Stimulated activated CD4-positive, alpha-beta T cell treated with anti-CD3 and anti-CD28 coated beads, TNF-alpha, amount 100 ng/mL, for 48 hours (primary cell): ENCODE measurements at places on chromosomes 11 and 22.
A peak's percentile ranks its signal among the peaks of the same experiment; 100 is the strongest.

- no peak for DNase-seq
These were observed 39.9 kb downstream of the SERGEF start for GRCh38 chr11:17972987-17973386.

DNA sequence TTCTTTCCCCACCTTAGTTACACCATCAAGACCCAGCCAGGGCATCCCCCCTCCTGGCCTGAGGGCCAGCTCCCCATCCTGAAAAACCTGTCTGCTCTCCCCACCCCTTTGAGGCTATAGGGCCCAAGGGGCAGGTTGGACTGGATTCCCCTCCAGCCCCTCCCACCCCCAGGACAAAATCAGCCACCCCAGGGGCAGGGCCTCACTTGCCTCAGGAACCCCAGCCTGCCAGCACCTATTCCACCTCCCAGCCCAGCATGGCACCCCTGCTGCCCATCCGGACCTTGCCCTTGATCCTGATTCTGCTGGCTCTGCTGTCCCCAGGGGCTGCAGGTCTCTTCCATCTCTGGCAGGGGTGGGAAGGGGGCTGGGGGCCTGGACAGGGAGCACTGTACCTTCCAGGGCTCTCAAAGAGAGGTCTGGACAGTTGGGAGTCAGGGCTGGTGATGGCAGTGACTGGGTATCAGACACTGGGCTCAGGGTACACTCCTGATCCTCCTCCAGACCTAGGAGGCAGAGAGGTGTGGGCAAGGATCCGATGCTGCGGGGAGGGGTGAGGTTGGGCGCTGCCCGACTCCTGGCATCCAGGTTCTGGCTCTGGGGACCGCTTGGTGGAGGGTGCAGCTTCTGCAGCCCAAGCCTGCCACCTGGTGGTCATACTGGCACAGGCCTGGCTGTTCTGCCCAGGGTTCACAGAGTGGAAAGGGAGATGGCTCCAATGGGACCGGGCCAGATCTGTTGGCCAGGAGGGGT, at the start of gene UPK2:
Gene UPK2, plus strand, starts transcription at position 205 of the 753 bp plus-strand sequence. Its CDS starts 53 bp downstream, at position 258.
- DNase-seq = peak; percentile 80

DNA sequence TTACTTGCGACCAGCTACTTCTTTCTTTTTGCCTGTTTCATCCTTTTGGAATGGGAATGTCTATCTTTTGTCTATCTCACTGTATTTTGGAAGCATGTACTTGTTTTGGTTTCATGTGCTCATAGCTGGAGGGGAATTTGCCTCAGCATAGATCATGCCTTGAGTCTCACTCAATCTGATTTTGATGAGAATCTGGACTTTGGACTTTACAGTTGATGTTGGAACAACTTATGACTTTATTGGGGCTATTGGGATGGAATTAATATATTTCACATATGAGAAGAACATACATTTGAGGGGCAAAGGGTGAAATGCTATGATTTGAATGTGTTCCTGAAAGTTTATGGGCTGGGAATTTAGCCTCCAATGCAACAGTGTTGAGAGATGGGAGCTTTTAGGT, 206.2 kb upstream of the DDI1 start:
- DNase-seq = no peak

GRCh38 chr11:69931994-69932910, 113.0 kb upstream of the FGF3 start:
- DNase-seq = no peak

GRCh38 chr11:75208446-75208845, 32.1 kb upstream of the TPBGL start:
- DNase-seq = no peak

- no peak for DNase-seq
These were observed 50.6 kb downstream of the KCNJ4 start for GRCh38 chr22:38404419-38404818.

DNA sequence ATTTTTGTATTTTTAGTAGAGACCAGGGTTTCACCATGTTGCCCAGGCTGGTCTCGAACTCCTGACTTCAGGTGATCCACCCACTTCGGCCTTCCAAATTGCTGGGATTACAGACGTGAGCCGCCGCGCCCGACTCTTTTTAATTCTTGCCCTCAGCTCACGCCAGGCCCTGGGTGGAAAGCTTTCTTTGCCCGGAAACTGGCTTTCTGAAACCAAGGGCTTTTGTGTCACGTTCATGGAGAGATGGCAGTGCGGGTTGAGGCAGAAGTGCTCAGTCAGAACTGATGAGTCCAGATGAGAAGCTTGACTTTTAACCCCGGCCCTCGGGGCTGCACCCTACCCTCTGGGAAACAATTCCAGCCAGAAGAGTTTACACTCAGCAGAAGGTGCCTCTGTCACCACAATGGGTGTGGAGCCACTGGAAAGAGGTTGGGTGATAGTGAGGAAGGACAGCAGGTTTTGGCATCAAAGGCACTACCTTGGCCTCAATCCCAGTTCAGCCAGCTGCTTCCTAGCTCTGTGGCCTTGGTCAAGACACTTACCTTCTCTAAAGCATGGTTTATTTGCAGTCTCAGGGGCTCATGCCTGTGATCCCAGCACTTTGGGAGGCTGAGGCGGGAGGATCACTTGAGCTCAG, 890 bp upstream of the ARFGAP3 start:
- DNase-seq = no peak

DNA sequence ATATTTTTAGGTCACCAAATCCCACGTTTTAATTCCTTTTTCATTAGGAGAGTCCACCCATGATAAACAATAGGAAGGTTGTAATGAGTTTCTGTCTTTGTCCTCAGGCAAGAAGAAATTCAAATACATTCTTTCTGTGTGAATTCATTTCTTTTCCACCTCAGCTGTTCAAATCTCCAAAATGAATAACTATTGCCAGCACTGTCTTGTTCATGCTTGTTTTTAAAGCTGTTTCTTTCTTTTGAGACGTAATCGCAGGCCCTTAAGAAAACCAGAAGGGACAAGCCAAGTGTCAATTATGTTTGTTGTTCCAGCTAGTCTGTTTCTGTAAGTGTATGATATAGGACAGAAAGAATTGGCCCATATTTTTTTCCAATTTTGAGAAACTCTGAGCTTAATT, 20.2 kb downstream of the MMP27 start:
- no peak for DNase-seq

DNA sequence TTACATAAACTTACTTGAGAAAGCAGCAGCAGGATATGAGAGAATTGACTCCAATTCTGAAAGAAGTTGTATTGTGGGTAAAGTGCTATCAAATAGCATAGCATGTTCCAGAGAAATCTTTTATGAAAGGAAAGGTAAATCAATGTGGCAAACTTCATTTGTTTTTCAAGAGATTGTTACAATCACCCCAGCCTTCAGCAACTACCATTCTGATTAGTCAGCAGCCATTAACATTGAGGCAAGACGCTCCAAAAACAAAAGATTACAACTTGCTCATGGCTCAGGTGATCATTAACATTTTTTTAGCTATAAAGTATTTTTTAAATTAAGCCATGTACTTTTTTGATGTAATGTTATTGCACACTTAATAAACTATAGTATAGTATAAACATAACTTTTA, 357.2 kb downstream of the TMEM135 start:
- DNase-seq = no peak

DNA sequence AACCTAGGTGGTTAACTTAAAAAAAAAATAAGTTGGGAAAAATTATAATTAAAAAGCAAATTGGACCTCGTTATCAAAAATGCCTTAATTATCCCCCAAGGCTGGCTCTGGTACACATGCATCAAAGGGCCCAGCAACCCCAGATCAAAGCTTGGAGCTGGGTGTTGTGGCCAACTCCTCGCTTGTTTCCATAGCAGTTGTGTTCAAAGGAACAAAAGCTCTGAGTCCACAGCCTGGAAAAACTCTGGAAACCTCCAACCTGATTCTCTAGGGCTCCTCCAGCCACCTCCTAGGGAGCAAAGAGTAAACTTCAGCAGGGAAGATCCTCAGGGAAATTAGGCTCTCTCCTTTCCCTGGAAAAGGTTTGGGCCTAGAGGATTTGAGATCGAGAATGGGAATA, 149.4 kb downstream of the NXPE2 start:
- no peak for DNase-seq

GRCh38 chr11:125799808-125800207, 11.9 kb downstream of the PATE3 start:
- DNase-seq = no peak

DNA sequence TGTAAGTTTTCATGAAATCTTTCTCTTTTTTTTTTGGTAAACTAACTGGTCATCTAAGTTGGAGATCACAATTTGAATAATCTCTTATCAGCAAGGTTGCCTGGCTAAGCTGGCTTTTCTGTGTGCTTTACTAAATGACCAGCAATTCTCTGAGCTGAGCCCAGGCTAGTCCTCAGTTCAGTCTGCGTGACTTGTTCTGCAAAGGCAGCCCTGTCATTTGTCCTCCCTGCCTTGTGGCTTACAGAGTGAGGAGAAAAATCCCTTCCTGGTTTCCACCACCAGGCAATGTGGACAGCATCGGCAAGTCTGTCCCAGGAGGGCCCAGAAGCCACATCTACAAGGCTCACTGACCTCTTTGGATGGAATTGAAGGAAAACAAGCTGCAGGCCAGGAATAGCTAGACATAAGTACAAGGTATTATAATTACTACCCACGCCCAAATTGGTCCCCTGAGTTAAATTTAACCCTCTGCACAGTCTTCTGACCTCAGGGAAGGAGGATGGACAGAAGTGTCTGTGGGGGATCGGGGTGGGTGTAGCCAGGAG, 108.6 kb downstream of the SCN3B start:
- DNase-seq = no peak

- no peak for DNase-seq
These were observed 3.6 kb downstream of the C11orf87 start for GRCh38 chr11:109425554-109425953.
